ENCODE measurements at places on chromosomes 3 and 15.

DNA sequence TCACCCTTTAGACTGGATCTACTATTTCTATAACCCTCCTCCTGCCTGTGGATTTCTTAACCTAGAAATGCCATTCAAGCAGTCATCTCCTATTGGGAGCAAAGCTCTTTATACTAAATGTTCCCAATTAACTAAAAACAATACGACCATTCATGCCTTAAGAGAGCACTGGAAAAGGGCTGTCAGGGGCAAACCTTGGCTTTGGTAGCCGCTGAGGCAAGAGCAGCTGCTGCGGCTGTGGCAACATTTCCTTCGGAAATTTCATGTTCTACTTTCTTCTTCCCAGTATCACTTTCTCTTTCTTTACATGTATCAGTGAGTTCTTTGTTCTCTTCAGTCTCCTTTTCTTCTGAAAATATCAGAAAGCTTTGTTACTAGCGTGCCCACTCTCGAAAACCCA lies 56.3 kb upstream of the CSPG5 start:
- DNase-seq: no peak

DNA sequence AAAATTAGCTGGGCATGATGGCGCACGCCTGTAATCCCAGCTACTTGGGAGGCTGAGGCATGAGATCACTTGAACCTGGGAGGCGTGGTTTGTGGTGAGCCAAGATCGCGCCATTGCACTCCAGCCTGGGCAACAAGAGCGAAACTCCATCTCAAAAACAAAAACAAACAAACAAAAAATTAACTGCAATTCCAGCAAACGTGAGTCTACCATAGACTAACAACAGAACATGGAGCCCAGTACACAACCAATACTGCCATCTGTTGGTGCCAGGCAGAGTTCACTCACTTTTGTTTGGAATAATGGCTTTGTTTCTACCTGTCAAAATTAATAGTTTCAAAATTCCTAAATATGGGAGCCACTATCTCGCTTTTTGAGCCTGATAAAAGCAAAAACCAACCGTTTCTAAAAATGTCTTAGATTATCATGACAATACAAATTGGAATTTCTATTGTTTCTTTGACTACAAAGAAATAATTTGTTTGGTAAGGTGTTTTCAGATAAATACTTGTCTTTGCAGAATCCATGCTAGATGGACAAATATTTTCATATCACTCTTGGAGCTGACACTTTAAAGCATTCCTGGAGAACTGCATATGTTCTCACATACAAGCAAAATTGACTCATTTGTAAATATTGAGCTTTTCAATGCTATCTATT lies 45.0 kb downstream of the GPR176 start:
- peak; percentile 5 for DNase-seq

DNA sequence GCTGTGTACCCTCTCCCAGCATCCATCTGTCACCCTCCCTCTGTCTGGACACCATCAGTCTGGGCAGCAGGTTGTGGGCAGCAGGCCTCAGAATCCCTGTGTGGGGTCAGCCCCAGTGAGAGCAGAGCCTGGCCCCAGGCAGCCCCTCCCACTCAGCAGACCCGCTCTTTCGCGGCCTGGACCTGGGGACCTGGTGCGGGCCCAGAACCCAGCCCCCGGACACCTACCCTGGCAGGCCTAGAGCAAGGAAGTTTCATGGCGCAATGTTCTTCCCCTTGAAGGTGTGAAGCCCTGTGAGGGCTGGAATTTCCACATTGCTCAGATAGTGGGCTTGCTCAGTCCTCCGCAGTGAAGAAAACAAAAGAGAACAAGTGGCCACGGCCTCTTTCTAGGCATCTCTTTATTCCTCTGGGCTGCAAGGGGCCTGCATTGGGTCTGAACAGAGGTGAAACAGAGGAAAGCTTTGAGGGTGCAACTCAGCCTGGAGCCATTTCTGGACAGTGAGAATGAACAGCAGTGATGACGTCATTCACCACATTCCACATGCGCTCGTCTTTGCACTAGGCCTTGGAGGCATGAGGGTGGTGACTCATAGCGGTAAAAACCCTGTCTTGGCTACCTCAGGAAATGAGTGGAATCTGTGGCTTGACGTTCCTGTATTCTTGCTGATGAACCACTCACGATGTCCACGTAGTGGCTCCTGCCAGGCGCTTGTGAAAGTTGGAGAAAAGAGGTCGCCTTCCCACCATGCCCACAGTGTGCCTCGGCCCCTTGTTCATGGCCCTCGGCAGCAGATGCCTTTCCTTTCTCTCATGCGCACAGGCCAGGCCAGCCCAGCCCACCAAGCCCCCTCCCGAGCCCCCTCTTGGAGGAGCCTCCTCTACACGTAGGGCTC lies 66.1 kb downstream of the SLC30A4 start:
- DNase-seq: no peak

GRCh38 chr3:171556574-171557145 lies 96.5 kb upstream of the TNIK start:
- no peak for DNase-seq

- DNase-seq: no peak
Measured at GRCh38 chr3:42505128-42505848, 2.8 kb downstream of the VIPR1 start.

DNA sequence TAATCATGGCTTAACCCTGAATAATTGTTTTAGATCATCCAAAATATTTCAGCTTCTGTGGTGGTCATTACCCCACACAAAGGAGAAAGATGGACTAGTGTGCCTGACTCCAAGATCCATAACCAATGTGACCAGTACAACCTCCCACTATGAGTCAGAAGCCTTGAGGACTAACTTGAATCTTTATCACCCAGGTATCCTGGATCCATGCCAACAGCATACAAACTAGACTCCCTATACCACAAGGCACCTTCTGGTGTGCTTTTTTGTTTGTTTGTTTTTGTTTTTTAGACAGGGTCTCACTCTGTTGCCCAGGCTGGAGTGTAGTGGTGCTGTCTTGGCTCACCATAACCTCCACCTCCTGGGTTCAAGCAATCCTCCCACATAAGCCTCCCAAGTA lies 317.7 kb downstream of the VPS13C start:
- no peak for DNase-seq

- DNase-seq: no peak
Measured at GRCh38 chr3:116291141-116291540, 154.1 kb downstream of the LSAMP start.

GRCh38 chr3:157752956-157753786 lies 250.0 kb upstream of the VEPH1 start:
- DNase-seq: no peak

GRCh38 chr3:112602217-112602838 lies 38.6 kb downstream of the CCDC80 start:
- DNase-seq: no peak

DNA sequence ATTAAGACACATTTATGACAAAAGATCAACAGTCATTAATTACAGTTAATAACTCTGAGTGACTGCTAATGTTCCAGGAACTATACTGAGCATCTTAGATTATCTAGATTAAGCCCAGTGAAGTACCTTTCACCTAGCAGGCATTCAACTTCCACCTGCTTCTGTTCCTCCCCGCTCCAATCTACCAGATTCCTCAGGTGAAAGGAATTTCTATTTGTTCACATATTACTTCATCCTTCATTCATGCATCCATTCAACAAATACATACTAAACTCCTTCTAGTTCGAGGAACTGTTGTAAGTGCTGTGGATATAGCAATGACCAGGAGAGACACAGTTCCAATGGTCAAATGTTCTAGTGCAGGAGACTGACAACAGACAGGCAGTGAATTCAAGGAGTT lies 139.3 kb downstream of the FILIP1L start:
- no peak for DNase-seq

DNA sequence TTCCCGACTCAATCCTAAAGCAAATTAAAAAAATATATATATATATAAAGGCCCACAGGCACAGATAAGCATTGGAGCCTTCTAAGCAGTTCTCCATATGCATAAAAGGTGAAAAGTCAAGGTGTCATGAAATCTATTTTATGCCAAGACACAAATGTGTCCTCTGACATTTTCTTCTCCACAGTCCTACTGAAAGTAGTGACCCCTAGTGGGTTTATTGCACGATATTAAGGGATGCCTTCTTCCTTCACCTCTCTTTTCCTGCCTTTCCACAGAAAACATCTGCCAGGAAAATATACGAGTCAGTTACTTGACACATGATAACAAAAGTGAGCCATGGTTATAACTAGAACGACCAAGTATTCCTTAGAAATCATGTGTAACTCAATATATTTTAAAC lies 303.2 kb downstream of the TIGIT start:
- DNase-seq: no peak

DNA sequence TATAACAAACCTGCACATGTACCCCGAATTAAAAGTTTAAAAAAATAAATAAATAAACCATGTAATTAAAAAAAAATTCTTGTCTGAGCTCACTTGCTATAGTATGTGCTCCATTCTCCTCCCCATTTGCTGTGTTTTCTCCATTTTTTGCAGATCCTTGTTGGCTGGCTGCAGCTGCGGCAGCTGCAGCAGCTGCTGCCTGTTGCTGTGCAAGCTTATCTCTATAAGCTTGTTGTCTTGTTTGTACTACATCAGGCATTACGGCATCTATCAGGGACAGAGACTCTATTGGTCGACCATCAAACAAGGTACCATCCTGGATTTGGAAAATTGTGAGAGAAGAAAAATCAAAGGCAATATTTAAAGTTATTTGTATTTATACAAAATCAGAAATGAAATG lies 145.9 kb downstream of the TBL1XR1 start:
- no peak for DNase-seq

DNA sequence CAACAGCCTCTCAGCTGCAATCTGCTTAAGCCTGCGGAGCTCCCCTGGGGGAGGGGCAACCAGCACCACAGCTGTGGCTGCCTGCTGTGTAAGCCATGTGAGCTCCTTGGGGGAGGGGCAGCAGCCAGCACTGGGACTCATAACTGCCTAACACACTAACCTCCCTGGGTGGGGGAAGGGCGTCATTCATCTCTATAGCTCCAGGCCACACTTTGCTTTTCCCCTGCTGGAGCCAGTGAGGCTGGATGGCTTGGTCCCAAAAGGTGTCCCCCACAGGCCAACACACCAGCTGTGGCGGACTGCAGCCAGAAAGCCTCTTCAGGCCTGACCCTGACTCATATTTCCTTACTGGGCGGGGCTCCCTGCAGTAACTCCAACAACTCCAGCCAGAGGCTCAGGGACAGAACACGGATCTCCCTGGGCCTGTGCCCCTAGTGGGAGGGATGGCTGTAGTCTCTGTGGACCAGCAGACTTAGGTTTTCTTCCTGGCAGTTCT lies 129.8 kb downstream of the PPM1L start:
- no peak for DNase-seq

Data from stimulated activated CD4-positive, alpha-beta T cell treated with anti-CD3 and anti-CD28 coated beads, Interleukin-1b, Interleukin-23, amount 100 ng/mL, for 4 hours (primary cell).